ENCODE measurements at places on chromosomes 1 and 21. TPM values are rescaled to one million over a fixed set of nuclear protein-coding genes. Genes with fewer than 3 reads are reported as not detected.

DNA sequence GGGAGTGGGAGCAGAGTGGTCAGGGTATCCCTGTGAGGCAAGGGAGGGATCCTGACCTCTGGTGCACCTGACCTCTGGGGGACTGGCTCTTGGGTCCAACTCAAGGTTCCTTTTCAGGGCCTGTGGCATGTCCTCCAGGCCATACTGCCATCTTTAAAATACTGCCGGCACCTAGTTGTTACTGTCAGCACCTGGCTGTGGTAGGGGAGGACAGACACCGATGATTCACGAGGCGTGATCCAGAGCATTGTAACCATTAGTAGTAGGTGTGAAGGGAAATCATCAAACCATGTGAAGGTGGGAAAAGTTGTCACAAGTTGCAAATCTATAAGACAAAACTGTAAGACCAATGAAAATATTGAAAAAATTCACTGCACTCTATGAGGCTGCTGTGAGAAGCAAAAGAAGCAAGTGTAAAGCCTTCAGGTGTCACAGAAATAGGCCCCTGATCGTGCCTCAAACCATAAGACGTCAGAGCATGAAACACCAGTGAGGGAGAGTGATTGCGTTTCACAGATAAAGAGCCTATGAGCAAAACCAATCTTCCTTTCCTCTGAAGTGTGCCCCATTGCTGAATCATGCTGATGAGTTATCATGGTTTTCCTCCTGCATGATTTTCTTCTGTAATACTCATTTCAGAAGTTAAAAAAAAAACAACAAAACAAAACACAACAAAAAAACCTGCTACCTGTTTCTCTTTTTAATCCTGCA lies 55.3 kb downstream of the CDC7 start:
- peak; percentile 90 for DNase-seq
- H3K27ac ChIP-seq: peak overlapping the region; percentile 54
- no peaks in the 10 kb centered on the region for H3K36me3 ChIP-seq
- H3K27me3 ChIP-seq: no peaks in the 10 kb centered on the region

DNA sequence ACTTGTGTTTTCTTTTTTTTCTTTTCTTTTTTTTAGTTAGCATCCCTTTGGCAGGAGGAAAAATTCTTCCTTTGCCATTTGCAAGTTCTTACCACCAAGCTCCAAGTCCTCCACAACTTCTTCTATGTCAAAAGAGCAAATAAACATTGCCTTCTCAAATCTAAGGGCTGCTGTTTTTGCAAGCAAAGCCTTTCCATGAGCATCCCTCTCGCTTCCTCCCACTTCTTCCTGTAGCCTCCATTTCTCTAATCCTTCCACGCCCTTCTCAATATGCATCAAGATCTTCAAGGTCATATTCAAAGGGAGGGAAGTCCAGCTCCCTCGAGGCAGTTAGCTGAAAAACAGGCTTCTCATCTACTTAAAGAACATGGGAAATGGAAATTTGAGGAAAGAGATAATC lies 147.1 kb downstream of the ADSS2 start:
- H3K4me3 ChIP-seq: no peak overlapping the region
- no peaks in the 10 kb centered on the region for H3K27me3 ChIP-seq
- no peaks in the 10 kb centered on the region for H3K4me1 ChIP-seq
- no peaks in the 10 kb centered on the region for H3K36me3 ChIP-seq
- no peak overlapping the region for H3K27ac ChIP-seq

DNA sequence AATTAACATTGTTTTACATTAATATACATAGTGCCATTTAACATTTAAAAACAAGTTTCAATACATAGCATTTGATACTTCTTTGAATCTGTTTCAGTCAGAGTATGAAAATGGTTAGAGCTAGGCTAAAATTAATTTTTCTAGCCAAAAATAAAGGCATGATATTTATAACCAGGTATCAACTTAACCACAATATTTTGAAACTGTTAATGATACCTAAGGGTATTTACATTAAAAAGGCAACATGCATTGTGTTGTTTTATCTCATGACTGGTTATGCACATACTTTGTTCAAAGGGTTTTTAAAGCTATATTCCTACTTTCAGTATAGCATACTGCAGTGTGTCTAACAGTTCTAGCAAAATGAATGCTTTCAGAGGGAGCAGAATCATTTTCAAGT lies 130.0 kb downstream of the HS2ST1 start:
- DNase-seq: no peak
- H3K4me1 ChIP-seq: no peaks in the 10 kb centered on the region
- H3K27ac ChIP-seq: no peak overlapping the region
- H3K27me3 ChIP-seq: no peaks in the 10 kb centered on the region
- H3K4me3 ChIP-seq: no peak overlapping the region

GRCh38 chr1:39021426-39021825 lies 4.7 kb upstream of the NDUFS5 start:
- no peaks in the 10 kb centered on the region for H3K27me3 ChIP-seq
- H3K27ac ChIP-seq: no peak overlapping the region
- H3K4me3 ChIP-seq: no peak overlapping the region
- H3K4me1 ChIP-seq: peaks cover 2% of the 10 kb centered on the region
- DNase-seq: no peak
- no peaks in the 10 kb centered on the region for H3K36me3 ChIP-seq

- H3K4me3 ChIP-seq: no peak overlapping the region
- H3K36me3 ChIP-seq: no peaks in the 10 kb centered on the region
- H3K4me1 ChIP-seq: peaks cover 6% of the 10 kb centered on the region
- peaks cover 3% of the 10 kb centered on the region for H3K27me3 ChIP-seq
- DNase-seq: no peak
These were observed 46.8 kb upstream of the SYNC start for GRCh38 chr1:32749332-32749731.

- no peaks in the 10 kb centered on the region for H3K36me3 ChIP-seq
- no peak overlapping the region for H3K4me3 ChIP-seq
- H3K27me3 ChIP-seq: no peaks in the 10 kb centered on the region
- no peak for DNase-seq
- H3K27ac ChIP-seq: no peak overlapping the region
- no peaks in the 10 kb centered on the region for H3K4me1 ChIP-seq
These were observed 58.1 kb upstream of the IGSF5 start for GRCh38 chr21:39686646-39687468.

GRCh38 chr1:40014253-40014706 lies 26.2 kb upstream of the CAP1 start:
- H3K27ac ChIP-seq: peak overlapping the region; percentile 13
- no peak overlapping the region for H3K4me3 ChIP-seq
- DNase-seq: no peak
- H3K36me3 ChIP-seq: no peaks in the 10 kb centered on the region
- no peaks in the 10 kb centered on the region for H3K27me3 ChIP-seq

DNA sequence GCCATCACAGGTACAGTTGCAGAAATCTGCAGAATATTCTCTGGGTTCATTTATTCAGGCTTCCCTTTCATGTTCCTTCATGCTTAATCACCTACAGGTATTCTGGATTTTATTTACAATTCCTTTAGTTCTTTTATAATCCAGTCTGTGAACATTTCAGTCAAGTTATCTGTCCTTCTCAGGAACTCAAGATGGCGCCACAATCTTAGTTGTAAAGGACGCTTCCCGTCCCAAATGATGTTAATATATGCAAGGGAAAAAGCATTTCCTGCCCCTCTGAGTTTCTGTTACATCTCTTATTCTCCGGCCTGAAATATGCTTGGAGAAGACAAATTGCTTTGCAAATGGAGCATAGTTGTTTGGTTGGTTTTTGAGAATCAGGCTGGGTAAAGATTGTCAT lies 19.3 kb downstream of the F3 start:
- DNase-seq: peak; percentile 62
- no peaks in the 10 kb centered on the region for H3K27me3 ChIP-seq
- no peak overlapping the region for H3K27ac ChIP-seq
- no peak overlapping the region for H3K4me3 ChIP-seq
- H3K36me3 ChIP-seq: no peaks in the 10 kb centered on the region

Gene FAM78B
- total RNA-seq: 0.33 TPM

All from fibroblast of lung (primary cell).